ENCODE measurements at places on chromosomes 1 and 21.

DNA sequence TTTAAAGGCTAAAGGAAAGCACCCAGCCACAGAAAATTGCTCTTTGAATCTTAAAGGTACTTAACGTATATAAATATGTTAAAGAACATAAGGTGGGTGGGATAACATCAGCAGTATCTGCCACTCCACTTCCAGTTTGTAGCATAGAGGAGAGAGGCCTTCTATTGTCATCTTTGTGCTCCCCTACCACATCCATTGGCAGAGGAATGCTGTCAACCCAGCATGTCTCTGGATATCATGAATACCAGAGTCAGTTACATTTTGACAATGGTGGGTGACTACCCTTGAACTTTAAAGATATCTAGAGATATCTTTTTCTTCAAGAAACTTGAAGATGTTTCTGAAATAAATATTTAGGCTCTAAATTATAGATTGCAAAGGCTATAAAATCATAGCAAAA lies 283.2 kb upstream of the LRRC7 start:
- DNase-seq = no peak

- DNase-seq = no peak
These were observed 162.7 kb upstream of the COL6A1 start for GRCh38 chr21:45818904-45819285.

GRCh38 chr1:214393086-214393485 lies 112.1 kb downstream of the SMYD2 start:
- DNase-seq = no peak

GRCh38 chr21:40717028-40717427 lies 129.9 kb downstream of the DSCAM start:
- no peak for DNase-seq

DNA sequence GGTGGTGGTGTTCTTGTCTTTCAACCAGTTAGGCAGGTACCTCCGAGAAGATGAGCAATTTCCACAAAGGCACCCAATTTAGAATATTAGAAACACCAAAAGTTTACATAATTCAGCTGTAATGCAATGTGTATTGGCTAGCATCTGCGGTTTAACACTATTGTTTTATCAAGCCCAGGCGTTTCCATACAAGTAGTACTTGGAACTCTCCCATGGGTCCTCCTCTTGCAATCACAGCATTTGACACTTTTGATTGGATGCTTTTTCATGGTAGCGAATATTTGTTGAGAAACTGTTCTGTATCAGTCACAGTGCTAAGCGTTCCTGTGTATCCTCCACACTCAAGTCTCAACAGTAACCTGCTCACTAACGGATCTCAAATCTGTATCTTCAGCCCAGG lies 20.1 kb upstream of the MAP1LC3C start:
- DNase-seq = no peak

- no peak for DNase-seq
These were observed 166.8 kb downstream of the HIVEP3 start for GRCh38 chr1:41751804-41752513.

DNA sequence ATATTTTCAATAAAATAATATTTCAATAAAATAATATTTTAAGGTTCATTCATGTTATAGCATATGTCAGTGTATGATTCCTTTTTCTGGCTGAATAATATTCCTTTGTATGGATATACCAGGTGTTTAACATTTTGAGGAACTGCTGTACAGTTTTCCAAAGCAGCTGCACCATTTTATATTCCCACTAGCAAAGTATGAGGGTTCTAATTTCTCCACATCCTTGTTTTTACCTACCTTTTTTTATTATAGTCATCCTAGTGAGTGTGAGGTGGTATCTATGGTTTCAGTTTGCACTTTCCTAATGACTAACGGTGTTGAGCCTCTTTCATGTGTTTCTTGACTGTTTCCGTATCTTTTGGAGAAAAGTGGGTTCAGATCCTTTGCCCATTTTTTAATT lies 5.2 kb downstream of the DEGS1 start:
- no peak for DNase-seq

- no peak for DNase-seq
These were observed 428.3 kb downstream of the KIF26B start for GRCh38 chr1:245583081-245583480.

DNA sequence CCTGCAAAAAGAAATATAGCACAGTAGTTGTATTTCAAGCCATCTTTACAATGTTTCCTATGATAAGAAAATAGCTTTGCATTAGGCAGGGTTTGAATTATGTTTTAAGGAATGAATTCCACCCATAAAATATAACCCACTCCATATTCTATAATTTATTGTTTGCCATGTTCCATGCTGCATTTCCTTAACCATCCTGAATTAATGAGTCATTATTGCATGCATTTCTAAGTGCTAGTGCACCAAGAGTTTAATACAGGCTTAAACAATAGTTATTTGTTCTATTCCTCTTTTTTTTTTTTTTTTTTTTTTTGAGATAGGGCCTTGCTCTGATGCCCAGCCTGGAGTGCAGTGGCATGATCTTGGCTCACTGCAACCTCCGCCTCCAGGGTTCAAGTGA lies 45.2 kb downstream of the MIGA1 start:
- no peak for DNase-seq

GRCh38 chr21:46371204-46372013 lies 47.5 kb downstream of the PCNT start:
- DNase-seq = no peak

DNA sequence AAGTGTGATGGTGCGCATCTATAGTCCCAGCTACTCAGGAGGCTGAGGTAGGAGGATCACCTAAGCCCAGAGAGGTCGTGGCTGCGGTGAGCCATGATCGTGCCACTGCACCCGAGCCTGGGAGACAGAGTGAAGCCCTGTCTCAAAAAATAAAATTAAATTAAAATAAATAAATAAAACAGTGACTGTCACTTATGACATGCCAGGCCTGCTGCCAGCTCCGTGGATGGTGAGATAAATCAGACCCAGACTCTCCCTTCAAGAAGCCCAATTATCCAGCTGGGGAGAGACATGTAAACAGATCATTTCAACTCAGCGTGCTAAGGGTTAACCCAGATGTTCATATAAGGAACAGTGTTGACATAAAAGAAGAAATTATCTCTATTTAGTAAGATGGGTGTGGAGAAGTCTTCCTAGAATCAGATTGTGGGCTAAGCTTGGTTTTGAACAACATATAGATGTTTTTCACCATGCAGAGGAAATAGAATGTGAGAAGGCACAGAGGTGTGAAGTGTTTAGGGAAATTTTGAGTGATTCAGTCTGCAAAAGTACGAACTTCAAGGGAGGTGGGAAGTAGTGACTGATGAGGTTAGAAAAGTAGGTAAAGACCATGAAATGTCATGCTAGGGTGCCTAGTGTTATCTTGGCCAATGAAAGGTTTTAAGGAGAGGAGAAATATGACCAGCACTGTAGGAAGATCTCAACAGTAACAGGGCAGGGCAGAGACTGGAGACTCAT lies 18.3 kb downstream of the YARS1 start:
- no peak for DNase-seq

- no peak for DNase-seq
These were observed 4.2 kb downstream of the GSTM4 start for GRCh38 chr1:109659997-109660690.

DNA sequence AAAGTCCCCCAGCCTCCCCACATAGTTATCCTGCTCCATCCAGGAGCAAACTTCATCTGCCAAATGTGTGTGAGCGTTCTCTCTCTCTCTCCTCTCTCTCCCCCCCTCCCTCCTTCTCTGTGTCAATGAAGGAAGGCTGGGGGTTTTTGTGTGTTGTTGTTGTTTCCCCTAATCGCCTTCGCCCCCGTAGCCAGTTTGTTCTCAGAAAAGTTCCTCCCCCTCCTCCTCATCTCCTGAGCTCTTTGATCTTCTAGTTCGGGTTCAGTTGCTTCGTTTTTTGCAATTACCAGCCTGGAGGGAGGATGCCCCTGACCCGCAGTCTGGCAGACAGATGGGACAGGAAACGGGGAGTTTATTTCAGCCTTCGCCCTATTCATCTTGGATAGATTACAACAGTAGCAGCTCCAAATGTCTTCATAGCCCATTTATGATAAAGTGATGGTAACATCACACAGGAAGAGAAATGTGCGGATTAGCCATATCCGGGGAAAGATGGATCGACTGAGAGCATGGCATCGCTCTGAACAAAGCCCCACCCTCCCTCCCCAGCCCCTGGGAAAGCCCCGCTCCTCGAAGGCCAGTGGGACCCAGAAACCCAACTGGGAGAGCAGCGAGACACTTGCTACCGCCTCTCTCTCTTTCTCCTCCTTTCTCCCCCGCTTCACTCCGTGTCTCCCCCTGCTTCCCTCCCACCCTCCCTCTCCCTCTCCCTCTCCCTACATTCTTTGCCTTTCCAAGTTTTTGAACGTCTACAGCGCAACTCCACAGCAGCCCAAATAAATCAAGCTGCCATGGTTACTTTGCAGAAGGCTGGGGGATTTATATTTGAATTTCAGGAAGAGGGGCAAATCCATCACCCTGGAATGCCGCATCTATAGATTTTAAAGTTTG lies 139.7 kb upstream of the ARHGEF16 start:
- no peak for DNase-seq
